Activated CD8-positive, alpha-beta memory T cell treated with anti-CD3 and anti-CD28 coated beads, Interleukin-2, amount 10 ng/mL, durations not matched to agents 7 days and 5 days (primary cell): ENCODE measurements at places on chromosomes 4 and X. TPM values are rescaled to one million over a fixed set of nuclear protein-coding genes. Genes with fewer than 3 reads are reported as not detected.

Gene RASL11B
- 0.14 TPM for total RNA-seq

Gene SAP30
- total RNA-seq = 32.7 TPM

Gene FGD1
- not detected for total RNA-seq

Gene TMEM47
- not detected for total RNA-seq

Gene PAGE2
- not detected for total RNA-seq

Gene FATE1
- not detected for total RNA-seq

Gene STPG2
- not detected for total RNA-seq

Gene SSX4
- total RNA-seq = not detected

Gene GAK
- total RNA-seq = 152 TPM

Gene SSX1
- total RNA-seq = not detected

Gene UCP1
- not detected for total RNA-seq

Gene SLC30A9
- total RNA-seq = 33.9 TPM

Gene AFF2
- total RNA-seq = 0.42 TPM

Gene FHDC1
- 0.12 TPM for total RNA-seq

Gene RPS6KA6
- total RNA-seq = not detected

Gene GATA1
- not detected for total RNA-seq

Gene TLR10
- not detected for total RNA-seq

DNA sequence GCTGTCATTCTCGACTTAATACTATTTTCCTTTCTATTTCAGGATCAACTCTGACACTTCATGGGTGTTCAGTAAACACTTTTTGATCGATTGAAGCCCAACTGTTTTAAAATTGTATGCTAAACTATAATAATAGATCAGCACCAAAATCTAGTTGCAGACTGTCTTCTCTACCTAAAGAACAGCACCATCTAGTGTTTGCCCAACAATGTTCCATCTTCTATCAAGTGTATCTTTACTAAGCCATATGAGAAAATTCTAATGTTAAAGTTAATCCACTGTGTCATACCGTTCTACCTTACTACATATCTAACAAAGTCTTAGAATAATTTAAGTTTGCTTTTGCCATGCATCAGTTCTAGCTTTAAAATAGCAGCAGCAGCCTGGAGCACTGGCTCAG lies 113.0 kb upstream of the PRDX4 start:
- peaks cover 2% of the 10 kb centered on the region for H3K27me3 ChIP-seq
- H3K36me3 ChIP-seq = no peaks in the 10 kb centered on the region
- H3K4me1 ChIP-seq = no peaks in the 10 kb centered on the region
- DNase-seq = no peak

- no peak overlapping the region for H3K27ac ChIP-seq
- no peak for DNase-seq
- peaks cover 27% of the 10 kb centered on the region for H3K4me1 ChIP-seq
- no peak overlapping the region for H3K4me3 ChIP-seq
- peaks cover 6% of the 10 kb centered on the region for H3K36me3 ChIP-seq
Measured at GRCh38 chrX:21955403-21956189, 15.1 kb downstream of the SMS start.

- H3K4me3 ChIP-seq = no peak overlapping the region
- DNase-seq = no peak
- H3K4me1 ChIP-seq = no peaks in the 10 kb centered on the region
- H3K27me3 ChIP-seq = no peaks in the 10 kb centered on the region
Measured at GRCh38 chr4:129455482-129455881, 359.5 kb downstream of the C4orf33 start.

DNA sequence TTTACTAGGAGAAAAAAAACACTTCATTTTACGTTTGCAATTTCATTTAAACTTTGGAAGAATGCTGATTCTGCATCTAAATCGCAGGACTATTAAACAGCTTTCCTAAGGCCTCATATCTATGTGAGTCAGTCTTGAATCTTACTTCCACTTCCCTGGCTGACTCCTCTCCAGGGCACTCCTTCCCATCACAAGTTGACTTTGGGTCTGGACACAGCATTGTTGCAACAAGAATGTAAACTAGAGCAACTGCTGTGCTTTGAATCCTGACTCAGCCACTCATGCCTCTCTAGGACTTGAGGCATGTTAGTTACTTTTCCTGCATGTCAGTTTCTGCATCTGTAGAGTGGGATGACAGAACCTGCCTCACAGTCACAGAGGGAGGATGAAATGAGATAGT lies 413.8 kb downstream of the FAT4 start:
- no peak overlapping the region for H3K4me3 ChIP-seq
- H3K27me3 ChIP-seq = no peaks in the 10 kb centered on the region
- no peaks in the 10 kb centered on the region for H3K36me3 ChIP-seq
- DNase-seq = no peak

- DNase-seq = no peak
- H3K4me3 ChIP-seq = no peak overlapping the region
- H3K27me3 ChIP-seq = peaks cover 6% of the 10 kb centered on the region
- no peaks in the 10 kb centered on the region for H3K36me3 ChIP-seq
Measured at GRCh38 chrX:153440556-153441135, 5.2 kb downstream of the TREX2 start.

DNA sequence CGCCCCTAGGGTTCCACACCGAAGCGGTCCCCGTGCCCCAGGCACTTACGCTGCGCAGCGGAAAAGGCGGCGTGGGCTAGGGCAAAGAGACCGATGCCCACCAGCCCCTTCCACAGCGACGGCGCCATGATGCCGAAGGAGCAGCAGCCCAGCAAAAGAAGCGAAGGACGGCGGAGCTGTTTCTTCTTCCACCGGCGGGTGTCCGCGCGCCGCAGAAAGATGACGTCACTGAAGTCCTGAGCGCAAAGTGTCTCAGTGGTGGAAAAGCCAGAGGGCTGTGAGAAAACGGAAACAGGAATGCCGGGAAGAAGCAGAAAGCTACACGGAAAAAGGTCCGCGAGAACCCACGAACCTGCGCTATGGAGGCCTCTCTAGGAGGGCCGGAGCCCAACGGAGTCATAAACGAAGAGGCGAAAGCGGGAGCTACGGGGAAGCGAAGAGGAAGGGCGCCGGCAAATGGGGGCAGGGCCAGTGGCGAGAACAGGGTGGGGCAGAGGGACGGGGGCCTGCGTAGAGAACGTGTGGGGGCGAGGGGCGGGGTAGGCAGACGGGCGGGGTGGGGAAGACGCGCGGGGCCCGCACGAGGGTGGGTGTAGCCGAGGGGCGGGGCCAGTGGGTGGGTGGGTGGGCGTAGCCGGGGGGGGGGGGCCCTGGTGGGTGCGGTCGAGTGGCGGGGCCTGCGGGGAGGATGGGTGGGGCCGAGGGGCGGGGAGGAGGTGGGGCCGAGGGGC lies at the start of gene MMGT1:
Gene MMGT1 (minus strand): TSS at position 441 of the 731 bp plus-strand sequence. CDS start 313 bp downstream, at position 128.
- H3K4me3 ChIP-seq = peak within 1 kb of the TSS; percentile 92
- peak within 1 kb of the TSS; percentile 96 for H3K27ac ChIP-seq
- H3K4me1 ChIP-seq = peaks cover 43% of the 10 kb centered on the region
- peaks cover 1% of the 10 kb centered on the region for H3K36me3 ChIP-seq
- H3K27me3 ChIP-seq = no peaks in the 10 kb centered on the region

DNA sequence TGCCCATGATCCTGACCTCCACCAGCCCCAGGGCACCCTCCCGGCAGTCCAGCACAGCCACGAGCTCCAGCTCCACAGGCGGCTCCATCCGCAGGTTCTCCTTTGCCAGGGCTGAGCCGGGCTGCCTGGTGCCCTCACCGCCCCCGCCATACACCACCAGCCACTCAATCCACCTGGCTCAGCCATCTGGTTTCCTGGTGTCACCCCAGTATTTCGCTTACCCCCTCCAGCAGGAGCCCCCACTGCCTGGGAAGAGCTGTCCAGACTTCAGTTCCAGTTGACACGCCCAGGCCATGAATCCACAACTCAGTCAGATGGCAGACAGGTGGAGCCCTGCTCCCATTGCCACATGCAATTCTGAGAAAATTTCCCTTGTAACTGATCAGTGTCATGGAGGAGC lies 3.9 kb downstream of the SHISA3 start:
- no peaks in the 10 kb centered on the region for H3K36me3 ChIP-seq
- no peak overlapping the region for H3K4me3 ChIP-seq
- no peak overlapping the region for H3K27ac ChIP-seq
- H3K27me3 ChIP-seq = peaks cover 63% of the 10 kb centered on the region

- no peak overlapping the region for H3K4me3 ChIP-seq
- no peaks in the 10 kb centered on the region for H3K36me3 ChIP-seq
- no peak for DNase-seq
Measured at GRCh38 chr4:177225605-177226004, 84.1 kb upstream of the NEIL3 start.

DNA sequence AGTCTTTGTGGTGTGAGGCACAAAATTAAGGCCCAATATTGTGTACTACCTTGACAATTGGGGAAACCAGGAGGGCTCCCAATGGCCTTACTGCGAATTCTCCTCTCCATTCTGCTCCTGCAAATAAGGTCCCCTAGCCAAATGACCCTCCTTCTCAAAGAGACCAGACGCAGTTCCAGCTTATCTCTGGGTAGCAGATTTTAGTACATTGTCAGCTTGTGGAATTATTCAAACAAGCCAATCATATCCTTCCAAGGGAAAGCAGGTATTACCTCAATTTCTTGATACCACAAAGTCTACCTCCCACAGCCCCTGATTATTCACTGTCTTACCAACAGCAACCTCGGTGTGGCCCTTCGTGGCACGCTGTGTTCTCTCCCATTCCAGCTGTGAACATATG lies 7.8 kb upstream of the ZBTB33 start:
- peaks cover 4% of the 10 kb centered on the region for H3K36me3 ChIP-seq
- peaks cover 22% of the 10 kb centered on the region for H3K4me1 ChIP-seq
- no peak overlapping the region for H3K27ac ChIP-seq
- no peak for DNase-seq
- H3K4me3 ChIP-seq = no peak overlapping the region

- no peaks in the 10 kb centered on the region for H3K27me3 ChIP-seq
- no peak overlapping the region for H3K27ac ChIP-seq
- H3K36me3 ChIP-seq = no peaks in the 10 kb centered on the region
Measured at GRCh38 chr4:28879178-28879577, 1841.0 kb upstream of the PCDH7 start.

- no peaks in the 10 kb centered on the region for H3K4me1 ChIP-seq
- H3K27me3 ChIP-seq = no peaks in the 10 kb centered on the region
- H3K27ac ChIP-seq = no peak overlapping the region
- H3K4me3 ChIP-seq = no peak overlapping the region
- H3K36me3 ChIP-seq = no peaks in the 10 kb centered on the region
Measured at GRCh38 chrX:143231492-143231891, 205.8 kb downstream of the SPANXN4 start.

GRCh38 chrX:73847991-73848390 lies 285.0 kb downstream of the CHIC1 start:
- no peaks in the 10 kb centered on the region for H3K36me3 ChIP-seq
- no peak for DNase-seq
- H3K4me1 ChIP-seq = no peaks in the 10 kb centered on the region
- no peaks in the 10 kb centered on the region for H3K27me3 ChIP-seq
- H3K27ac ChIP-seq = no peak overlapping the region
- no peak overlapping the region for H3K4me3 ChIP-seq

GRCh38 chr4:189779281-189779980 lies 161.2 kb upstream of the FRG1 start:
- no peak overlapping the region for H3K4me3 ChIP-seq
- DNase-seq = no peak
- H3K4me1 ChIP-seq = no peaks in the 10 kb centered on the region
- no peak overlapping the region for H3K27ac ChIP-seq

DNA sequence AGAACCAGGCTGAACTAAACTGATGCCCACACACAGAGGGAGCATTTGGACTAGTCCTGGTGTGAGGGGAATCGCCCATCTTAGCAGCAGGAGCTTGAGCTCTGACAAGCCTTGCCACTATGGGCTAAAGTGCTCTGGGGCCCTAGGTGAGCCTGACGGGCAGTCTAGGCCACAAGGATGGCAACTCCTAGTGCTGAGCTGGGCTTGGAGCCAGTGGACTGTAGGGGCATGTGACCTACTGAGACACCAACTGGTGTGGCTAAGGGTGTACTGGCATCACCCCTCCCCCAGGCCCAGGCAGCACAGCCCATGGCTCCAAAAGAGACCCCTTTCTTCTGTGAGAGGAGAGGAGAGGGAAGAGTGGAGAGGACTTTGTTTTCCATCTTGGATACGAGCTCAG lies 14.5 kb downstream of the CENPU start:
- H3K4me3 ChIP-seq = no peak overlapping the region
- no peak overlapping the region for H3K27ac ChIP-seq
- DNase-seq = no peak
- peaks cover 27% of the 10 kb centered on the region for H3K4me1 ChIP-seq
- no peaks in the 10 kb centered on the region for H3K27me3 ChIP-seq

- peaks cover 9% of the 10 kb centered on the region for H3K4me1 ChIP-seq
- no peaks in the 10 kb centered on the region for H3K36me3 ChIP-seq
- DNase-seq = no peak
- H3K27me3 ChIP-seq = no peaks in the 10 kb centered on the region
- no peak overlapping the region for H3K27ac ChIP-seq
Measured at GRCh38 chrX:119721926-119722325, 29.0 kb upstream of the SEPTIN6 start.

- peaks cover 20% of the 10 kb centered on the region for H3K36me3 ChIP-seq
- no peak for DNase-seq
- H3K27ac ChIP-seq = no peak overlapping the region
- no peak overlapping the region for H3K4me3 ChIP-seq
- H3K4me1 ChIP-seq = no peaks in the 10 kb centered on the region
- peaks cover 5% of the 10 kb centered on the region for H3K27me3 ChIP-seq
Measured at GRCh38 chr4:80103629-80104028, 30.6 kb upstream of the ANTXR2 start.

DNA sequence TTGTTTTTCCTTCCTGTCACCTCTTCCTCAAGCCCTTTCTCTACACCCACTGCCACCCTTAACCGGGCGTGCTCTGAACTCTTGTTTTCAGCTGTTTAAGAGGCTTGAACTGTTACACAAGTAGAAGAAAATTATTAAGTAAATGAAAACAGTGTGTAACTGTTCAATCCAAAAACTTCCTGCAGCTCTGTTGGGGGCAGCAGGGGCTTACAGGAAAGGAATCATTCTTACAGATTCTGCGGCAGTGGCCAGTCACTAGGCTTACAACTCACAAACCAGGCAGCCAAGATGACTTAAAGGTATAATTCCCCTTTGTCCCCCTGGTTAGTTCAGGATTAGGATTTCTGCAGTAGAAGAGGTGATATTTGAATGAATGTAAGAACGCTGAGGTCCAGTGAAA lies 70.2 kb upstream of the ETNPPL start:
- no peak overlapping the region for H3K27ac ChIP-seq
- DNase-seq = no peak
- H3K4me3 ChIP-seq = no peak overlapping the region
- H3K4me1 ChIP-seq = peaks cover 9% of the 10 kb centered on the region

- no peaks in the 10 kb centered on the region for H3K4me1 ChIP-seq
- no peak overlapping the region for H3K27ac ChIP-seq
- no peak for DNase-seq
Measured at GRCh38 chrX:110210417-110211139, 107.3 kb downstream of the AMMECR1 start.

- peaks cover 5% of the 10 kb centered on the region for H3K4me1 ChIP-seq
- no peak overlapping the region for H3K27ac ChIP-seq
- DNase-seq = no peak
- H3K4me3 ChIP-seq = no peak overlapping the region
Measured at GRCh38 chrX:150765237-150765636, 72.0 kb downstream of the MTMR1 start.
